Memory B cell (primary cell): ENCODE measurements at places on chromosomes 7 and 10.

DNA sequence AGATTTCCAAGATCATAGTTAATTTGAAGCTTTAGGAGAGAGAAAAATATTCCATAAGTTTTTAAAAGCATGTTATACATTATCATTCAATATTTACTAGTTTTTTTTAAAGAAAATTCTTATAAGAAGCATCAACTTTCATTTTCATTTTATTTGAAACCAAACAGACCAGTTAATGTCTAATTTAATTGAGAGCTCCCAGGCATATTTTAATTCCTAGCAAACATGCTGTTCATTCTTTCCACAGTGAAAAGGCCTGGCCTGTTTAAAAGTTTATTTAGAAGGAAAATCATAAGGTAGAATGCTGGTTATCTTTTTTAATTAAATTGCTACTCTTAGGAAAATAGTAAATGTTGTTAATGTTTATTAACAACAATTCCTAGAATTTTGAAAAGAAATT, 324.4 kb downstream of the PCLO start:
- DNase-seq = no peak

GRCh38 chr10:114550756-114551635, 107.1 kb downstream of the ABLIM1 start:
- DNase-seq = no peak

DNA sequence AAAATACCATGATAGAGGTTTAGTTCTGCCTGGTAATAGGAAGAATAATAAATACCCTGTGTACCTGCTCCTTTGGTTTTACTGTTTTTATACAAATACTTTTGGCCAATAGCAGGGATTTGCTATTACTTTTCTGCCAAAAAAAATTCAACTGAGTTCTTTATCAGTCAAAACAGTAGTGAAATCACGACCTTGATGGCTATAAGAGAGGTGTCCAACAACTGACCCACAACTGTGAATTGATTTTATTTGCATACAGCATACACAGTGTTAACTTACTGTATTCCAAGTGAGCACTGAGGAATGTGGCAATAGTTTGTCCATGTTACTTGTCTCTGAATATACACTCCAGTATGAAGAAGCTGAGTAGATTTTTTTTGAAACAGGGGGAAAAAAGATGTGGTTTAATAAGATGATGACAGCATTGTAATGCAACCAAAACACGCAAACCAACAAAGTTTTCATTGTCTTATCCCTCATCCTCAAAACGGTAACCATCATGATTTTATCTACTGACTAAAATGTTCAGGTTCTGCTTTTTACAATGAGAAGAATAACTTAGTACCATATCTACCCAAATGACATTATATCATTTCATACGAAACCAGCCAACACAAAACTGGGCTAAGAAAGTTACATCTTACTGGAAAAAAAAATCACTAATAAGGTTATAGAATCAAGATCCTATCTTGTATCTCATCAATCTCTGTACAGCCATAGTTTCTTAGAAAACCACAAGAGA, 63.3 kb downstream of the GSAP start:
- no peak for DNase-seq

DNA sequence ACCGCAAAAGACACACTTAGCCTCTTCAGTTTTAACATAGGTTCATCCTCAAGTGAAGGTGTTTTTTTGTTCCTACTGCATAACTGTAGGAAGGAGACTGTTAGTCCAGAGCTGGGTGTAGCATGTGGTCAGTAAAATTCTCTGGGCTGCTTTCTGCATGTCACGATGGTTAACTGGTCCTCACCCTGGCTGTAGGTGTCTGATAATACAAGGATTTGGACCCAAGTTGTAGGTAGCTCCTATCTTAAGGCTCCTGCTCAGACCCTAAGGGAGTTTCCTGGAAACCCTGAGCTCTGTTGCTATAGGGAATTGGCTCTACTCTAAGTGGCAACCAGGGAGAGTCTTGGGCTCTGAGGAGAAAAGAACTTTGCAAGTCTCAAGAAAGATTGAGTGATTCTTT, 112.9 kb downstream of the SAMD9 start:
- no peak for DNase-seq

- DNase-seq = no peak
These were observed 72.8 kb downstream of the ST8SIA6 start for GRCh38 chr10:17381502-17382142.

- no peak for DNase-seq
These were observed 88.1 kb downstream of the GSAP start for GRCh38 chr7:77327932-77328628.

DNA sequence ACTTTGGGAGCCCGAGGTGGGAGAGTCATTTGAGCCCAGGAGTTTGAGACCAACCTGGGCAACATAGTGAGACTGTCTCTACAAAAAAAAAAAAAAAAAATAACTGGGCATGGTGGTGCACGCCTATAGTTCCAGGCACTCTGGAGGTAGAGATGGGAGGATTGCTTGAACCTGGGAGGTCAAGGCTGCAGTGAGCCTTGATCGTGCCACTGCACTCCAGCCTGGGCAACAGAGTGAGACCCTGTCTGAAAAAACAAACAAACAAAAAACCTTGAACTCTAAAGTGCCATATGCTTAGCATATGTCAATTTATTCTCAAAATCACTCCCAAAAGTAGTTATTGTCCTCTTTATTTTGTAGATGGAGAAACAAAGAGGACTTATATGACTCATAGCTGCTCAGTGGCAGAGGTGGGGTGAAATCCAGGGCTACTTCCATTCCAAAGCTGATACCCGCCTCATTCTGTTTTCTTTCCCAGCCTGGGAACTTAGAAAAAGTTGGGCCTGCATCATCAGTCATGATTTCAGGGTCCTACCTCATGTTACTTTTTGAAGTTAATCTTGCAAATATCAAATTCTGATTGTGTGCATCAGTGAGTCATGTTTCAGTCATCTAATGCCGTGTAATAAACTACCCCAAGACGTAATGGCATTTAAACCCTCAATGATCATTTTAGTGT, 13.3 kb downstream of the DHTKD1 start:
- DNase-seq = no peak

DNA sequence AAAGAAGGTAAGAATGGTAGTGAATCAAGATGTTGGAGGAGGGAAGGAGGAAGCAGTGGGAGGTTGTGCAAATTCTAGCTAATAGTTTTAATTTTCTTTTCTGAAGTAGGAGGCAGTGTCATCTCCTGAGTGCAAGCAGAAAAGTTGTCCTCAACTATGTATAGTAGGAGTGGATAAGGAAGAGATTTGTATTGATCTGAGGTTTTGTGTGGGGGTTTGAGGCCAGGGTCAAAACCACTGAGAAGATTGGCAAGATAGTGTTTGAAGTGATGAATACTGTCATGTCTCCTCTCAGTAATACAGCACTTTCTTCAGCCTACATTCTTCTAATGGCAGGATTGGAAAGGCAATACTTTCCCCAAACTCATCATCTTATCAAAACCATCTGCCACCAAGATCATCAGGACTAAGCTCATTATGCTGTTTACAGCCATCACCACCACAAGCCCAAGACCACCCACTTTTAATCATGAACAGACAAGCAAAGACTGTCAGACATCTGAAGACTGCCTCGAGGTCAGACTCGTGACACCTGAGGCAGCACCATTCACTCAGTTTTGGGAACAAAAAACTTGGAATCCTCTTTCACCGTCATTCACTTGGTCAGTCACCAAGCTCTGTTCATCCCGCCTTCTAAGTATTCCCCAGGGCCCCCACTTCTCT, 1.5 kb upstream of the MIOS start:
- no peak for DNase-seq

GRCh38 chr10:49168831-49169500, 19.2 kb downstream of the TMEM273 start:
- no peak for DNase-seq

- no peak for DNase-seq
These were observed 156.3 kb downstream of the ZNF248 start for GRCh38 chr10:37700886-37701780.

- DNase-seq = no peak
These were observed 30.3 kb downstream of the C7orf33 start for GRCh38 chr7:148620749-148621359.

DNA sequence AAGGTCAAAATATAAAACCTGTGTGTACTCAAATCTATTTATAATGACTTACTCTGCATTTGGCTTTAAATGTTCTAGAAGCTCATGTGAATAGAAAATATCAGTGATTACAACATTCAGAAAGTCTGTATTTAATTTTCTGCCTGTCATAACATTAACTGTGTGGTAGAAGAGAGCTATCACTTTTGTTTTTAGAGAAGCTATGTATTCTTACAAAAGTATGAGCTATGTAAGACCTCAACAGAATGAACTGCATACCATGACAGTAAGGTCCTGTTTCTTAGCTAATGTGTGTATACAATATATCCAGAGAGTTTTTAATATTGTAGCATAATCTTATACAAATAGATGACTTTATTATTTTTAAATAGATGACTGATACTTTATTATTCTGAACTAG, 61.5 kb downstream of the PTN start:
- DNase-seq = no peak

DNA sequence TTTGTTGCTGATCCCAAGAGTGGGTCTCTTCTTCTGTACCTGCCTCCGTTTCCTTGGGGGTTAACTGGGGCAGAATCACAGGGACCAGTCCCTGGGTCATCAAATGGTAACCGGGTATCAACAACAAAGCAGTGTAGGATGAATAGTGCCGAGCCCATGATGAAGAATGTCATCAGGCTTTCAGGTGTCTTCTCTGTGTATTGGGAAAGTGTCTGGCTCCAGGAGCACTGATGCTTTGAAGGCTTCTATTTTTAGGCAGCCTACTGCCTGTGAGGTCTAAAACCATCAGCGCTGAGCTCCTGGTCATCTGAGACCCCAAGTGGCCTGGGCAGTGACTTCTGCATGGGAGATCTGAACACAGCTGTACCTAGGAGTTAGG, 48.2 kb upstream of the SHH start:
- DNase-seq = no peak

DNA sequence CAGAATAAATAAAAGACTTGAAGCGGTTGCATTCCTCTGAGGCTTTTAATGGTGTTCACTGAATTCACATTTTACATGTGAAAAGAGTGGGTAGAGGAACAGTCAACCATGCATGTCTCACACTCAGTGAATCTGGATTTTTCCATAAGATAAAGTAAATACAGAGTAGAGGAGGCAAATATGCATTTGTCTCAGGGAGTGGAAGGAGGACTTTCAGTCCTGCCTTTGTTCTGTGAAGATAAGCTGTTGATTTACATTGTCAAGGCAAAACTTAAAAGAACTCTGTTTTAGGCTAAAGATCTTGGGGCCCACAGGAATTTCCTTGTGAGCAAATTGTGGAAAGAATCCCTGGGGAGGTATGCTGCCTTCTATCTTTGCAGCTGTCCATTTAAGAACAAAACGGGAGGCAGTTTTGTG, 825.3 kb upstream of the MBL2 start:
- no peak for DNase-seq

DNA sequence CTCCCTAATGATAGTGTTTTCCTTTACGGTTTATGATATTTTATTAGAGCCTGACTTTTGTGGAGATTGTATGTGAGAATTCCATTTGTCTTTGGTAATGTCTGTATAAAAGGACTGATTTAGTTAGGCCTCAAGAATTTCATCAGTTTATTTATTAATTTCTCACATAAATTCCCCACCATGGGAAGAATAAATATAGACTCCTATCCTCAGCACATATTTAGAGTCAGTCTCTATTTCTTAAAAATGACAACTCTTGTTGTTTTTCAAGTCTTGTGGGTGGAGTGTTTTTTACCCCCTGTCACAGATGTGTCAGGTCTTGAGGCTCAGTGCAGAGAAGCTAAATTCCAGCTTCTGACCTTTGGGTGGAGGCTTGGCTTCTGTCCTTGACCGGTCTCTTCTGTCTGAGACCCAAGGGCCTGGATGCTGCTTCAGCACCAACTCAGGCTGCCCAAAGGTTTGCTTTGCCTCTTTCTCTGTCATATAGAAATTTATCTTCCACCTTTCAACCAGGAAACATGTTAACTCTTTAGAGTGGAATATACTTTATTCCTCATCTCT, 117.3 kb upstream of the INHBA start:
- DNase-seq = no peak

DNA sequence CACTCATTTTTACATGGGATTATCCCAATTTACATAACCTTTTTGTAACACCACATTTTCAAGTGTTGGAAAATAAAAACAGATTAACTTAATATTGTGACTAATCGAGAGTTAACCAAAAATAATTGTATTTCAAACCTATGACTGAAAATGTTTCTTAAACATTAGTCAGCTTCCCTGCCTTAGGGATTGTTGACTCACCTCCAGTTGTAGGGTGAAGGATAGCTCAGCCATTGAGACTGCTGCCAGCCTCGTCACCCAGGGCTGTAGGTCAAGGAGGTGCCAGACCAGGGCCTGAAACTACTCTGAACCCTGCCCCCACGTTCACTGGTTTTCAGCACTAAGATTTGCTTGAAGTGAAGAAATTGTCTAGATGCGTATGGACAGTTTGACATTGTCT, 351.2 kb downstream of the GFRA1 start:
- DNase-seq = no peak

DNA sequence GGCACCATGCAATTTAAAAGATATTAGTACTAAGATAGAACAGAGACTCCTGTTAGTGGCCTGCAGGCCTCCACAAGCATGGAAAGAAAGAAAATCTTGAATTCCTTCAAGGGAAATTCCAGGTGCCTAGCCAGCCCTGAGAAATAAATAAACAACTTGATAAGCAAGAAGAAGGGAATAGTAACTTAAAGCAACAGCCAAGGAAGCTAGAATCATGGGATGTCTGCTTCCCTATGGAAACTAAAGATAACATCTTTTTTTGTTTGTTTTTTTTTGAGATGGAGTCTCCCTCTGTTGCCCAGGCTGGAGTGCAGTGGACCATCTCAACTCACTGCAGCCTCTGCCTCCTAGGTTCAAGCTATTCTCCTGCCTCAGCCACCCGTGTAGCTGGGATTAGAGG, 128.6 kb downstream of the SKIDA1 start:
- no peak for DNase-seq
